ENCODE measurements at places on chromosomes 16 and 17.
A peak's percentile ranks its signal among the peaks of the same experiment; 100 is the strongest.

- peak; percentile 40 for DNase-seq
These were observed 1.8 kb downstream of the CACNB1 start for GRCh38 chr17:39195568-39196160.

GRCh38 chr17:48972749-48973097, 4.3 kb upstream of the GIP start:
- no peak for DNase-seq

- DNase-seq, result no peak
These were observed 78.6 kb upstream of the ZFHX3 start for GRCh38 chr16:73126525-73126853.

DNA sequence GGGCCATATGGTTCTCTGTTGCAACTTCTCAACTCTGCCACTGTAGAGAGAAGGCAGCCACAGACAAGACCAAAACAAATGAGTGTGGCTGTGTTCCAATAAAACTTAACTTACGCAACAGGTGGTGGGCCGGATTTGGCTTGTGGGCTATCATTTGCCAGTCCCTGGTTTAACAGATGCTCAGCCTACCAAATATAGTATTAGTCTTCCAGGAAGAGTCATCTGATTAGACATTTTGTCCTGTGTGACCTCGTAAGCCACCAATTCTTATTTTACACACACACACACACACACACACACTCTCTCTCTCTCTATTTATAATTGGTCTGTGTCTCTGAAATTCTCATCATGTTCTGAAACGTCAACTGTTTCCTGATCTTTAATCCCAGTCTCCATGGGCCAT, 245.9 kb downstream of the XYLT1 start:
- DNase-seq, result no peak

- DNase-seq, result no peak
These were observed 103.8 kb downstream of the CEP112 start for GRCh38 chr17:66088173-66088572.

- no peak for DNase-seq
These were observed 30.1 kb downstream of the SOCS1 start for GRCh38 chr16:11225677-11226549.

- no peak for DNase-seq
These were observed 16.1 kb downstream of the SGCA start for GRCh38 chr17:50181591-50182560.

Measured in GM19239 (cell line).